Stimulated activated CD8-positive, alpha-beta memory T cell treated with anti-CD3 and anti-CD28 coated beads, Interleukin-2, amount 100 ng/mL, for 48 hours (primary cell): ENCODE measurements at places on chromosomes 3 and 15.

DNA sequence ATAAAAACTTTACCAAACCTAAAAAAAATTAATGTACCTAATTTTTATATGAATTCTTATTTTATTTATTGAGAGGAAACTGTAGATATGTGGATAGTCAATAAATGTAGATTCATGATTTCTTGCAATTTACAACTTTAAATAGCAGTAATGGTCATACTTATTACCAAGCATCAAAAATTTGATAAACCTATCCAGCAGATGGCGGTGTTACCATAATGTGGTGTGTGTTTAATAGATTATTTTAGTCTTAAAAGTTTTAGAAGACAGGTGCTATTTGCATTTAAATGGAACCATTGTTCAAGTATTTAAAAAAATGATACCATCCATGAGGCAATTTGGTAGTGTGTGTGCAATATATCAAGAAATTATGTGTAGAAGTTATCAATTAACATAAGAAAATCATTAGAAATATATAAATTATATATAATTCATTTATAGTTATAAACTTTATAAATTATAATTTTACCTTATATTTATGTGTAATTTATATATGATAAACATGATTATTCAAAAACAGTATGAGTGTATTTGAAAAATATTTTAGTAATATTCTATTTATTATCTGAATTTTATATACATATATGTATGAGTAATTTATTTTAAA is 176.0 kb upstream of the BCHE start:
- DNase-seq = no peak

DNA sequence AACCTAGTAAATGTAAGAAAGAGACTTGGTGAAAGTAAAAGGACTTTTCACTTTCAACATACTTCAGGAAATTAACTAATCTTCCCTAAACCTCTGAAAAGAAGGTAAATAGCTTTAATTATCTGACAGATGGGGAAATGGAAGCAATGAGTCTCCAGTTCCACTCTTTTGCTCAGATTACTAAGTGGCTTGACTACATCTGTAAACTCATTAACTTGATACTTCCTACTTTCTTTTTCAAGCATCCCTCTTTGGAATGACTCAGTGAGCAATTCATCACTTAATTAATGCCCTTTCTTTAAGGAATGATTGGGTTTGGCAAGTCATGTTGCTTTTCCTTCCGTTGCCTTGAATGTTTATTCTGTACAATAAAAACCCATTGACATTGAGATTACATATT is 234.2 kb downstream of the GRM7 start:
- DNase-seq = no peak

DNA sequence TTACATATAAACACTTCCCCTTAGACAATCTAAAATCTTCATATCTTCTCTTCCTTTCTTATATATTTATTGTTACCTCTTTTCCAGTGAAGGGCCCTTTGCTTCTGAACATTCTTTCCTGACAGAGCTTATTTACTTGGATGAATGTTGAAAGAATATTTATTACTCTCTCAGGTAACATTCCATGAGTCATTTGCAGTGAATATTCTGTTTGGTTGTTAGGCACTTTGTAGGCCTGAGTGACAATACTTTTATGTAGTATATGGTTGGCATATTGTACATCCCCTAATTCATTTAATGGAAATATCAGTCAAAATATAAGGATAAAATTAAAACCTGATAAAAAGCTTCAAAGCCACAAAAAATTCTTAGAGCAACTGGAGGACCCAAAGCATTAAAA is 260.9 kb upstream of the KCNMB2 start:
- DNase-seq = no peak

DNA sequence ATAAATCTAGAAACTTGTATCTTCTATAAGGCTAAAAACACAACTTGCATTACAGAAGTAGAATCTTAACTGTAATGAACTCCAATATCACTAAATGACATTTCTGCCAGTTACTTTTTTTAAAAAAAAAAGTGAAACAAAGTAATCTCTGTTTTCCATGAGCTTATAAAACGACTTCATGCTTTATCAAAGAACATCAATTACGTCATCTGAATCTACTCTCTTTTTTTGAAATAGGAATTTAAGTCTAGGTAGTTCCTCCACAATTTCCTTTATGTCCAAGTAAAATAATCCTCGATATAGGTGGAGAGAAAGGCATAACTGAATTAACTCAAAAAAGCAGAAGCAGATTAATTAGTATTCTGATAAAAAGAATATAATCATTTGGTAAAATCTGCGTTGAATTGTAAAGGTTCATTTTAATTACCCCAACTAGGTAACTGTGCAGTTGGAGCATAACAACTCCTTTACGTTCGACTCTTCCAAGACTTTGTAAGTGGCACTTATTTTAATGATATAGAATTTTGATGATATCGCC is 1.4 kb downstream of the UACA start:
- no peak for DNase-seq

DNA sequence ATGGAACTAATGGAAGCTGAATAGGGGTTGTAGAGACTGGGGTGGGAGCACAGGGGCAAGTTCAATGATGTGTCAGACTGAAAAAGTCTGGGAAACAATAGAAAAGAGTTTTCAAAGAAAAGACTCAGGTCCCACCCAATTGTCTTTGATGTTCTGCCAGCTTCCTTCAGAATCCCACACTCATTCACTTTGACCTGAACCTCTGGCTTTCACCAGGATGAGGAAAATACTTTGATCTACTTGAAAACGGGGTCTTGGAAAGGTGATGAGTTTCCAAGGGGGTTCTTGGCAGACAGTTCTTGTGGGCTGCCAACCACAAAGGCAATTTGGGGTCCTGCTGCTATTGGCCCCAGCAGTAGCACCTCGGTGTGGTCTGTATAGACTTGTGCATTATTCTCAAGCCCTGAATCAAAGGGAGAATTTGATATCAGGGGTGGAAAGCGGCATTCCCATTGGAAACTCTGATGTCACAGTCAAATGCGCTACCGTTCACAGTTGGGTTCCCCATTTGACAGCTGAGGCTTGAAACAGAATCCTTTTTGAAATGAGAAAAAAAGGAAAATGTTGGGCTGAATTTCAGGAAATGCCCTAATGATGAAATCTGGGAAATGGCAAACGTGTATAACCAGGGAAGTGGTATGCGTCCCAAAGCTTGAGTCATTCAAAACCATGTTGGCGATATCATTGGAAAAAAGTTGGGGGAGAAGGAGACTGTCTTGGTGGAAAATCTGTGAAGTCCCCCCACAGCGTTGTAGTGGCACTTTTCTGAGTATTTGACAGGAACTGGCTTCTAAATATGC is 229.2 kb upstream of the LRTM1 start:
- no peak for DNase-seq

- DNase-seq = no peak
Observed at GRCh38 chr15:68449389-68449788, 17.4 kb upstream of the ITGA11 start.

DNA sequence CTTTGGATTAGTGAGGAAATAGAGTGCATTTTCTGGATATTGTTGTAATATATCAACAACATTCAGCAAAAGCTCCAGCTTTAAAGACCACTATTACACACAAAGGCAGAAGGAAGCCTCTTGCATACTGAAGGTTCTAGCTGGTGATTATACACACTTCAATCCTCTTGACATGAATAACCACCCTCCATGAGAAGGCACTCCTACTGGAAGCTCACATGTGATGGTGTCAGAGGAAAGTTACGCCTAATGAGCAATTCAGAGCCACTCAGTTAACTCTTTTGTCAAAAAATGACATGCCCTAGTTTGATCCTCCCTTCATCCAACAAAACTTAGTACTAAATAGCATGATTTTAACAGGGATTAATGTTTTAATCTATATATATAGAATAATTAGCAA is 124.6 kb upstream of the LYSMD4 start:
- no peak for DNase-seq

GRCh38 chr15:66630801-66631351 is 65.1 kb upstream of the LCTL start:
- DNase-seq = no peak

DNA sequence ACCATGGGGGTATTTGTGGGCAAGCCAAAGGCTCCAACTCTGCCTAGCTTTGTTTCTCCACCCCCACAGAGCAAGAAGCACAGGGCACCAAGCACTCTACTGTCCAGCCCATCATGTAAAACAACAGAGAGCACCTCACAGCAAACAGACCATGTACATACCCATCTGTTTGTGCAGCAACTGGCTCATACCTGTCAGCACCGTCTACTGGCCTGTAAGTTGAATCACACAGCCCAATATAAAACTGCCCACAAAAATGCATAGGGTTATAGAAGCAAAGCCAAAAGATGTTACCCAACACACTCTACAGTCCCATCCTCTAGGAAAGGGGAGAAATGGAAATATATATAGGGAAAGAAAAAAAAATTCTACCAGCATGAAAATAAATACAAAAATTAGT is 139.7 kb upstream of the CPNE4 start:
- DNase-seq = no peak

- no peak for DNase-seq
Observed at GRCh38 chr3:153080778-153081240, 81.2 kb upstream of the RAP2B start.

DNA sequence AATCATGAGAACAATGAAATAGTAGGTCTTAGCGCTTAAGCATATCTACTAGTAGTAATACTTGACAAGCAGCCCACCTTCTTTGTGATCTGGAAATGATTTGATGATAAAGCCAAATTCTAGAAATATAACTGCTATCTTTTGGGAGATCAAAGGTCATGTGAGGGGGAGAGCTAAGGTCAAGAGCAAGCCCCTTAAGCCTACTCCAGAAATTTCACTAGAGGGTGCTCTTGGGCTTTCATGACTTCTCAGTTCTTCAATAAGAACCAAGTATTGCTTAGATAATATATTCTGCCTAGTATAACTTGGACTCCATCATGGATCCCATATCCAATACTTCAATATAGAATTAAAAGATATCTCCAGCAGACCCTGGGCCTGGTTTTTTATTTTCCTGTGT is 319.6 kb downstream of the ZBTB20 start:
- DNase-seq = no peak

DNA sequence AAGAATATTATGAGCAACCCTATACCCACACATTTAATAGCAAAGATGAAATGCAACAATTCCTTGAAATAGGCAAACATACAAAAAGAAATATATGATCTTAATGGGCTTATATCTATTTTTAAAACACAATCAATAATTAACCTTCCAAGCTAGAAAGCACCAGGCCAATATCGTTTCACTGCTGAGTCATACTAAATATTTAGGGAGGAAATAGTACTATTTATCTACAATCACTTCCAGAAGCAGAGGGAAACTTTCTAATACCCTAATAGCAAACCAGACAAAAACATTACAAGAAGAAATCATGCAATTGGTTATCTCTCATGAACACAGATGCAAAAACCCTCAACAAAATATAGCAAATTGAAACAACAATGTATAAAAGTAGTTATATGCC is 207.8 kb downstream of the MTHFS start:
- no peak for DNase-seq

GRCh38 chr15:63382966-63383710 is 1.5 kb upstream of the CA12 start:
- DNase-seq = no peak

GRCh38 chr15:54990793-54991192 is 205.9 kb downstream of the RSL24D1 start:
- DNase-seq = no peak

DNA sequence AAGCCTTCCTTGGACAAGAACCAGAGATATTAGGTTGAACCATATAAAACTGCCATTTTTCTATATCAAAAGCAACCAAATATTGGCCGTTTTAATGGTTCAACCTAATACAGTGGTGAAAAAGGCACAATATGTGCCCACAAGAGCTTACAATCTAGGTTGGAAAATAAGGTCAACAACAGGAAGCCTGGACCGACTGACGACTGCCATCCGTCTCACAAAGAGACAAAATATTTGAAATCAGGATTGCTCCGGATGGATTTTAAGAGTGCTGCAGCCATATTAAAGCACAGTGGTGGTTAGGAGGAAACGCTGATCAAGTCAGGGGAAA is 1.4 kb downstream of the AHSG start:
- no peak for DNase-seq

- DNase-seq = no peak
Observed at GRCh38 chr15:73617913-73618312, 15.3 kb downstream of the NPTN start.

- no peak for DNase-seq
Observed at GRCh38 chr15:97114900-97115760, 784.6 kb downstream of the NR2F2 start.

DNA sequence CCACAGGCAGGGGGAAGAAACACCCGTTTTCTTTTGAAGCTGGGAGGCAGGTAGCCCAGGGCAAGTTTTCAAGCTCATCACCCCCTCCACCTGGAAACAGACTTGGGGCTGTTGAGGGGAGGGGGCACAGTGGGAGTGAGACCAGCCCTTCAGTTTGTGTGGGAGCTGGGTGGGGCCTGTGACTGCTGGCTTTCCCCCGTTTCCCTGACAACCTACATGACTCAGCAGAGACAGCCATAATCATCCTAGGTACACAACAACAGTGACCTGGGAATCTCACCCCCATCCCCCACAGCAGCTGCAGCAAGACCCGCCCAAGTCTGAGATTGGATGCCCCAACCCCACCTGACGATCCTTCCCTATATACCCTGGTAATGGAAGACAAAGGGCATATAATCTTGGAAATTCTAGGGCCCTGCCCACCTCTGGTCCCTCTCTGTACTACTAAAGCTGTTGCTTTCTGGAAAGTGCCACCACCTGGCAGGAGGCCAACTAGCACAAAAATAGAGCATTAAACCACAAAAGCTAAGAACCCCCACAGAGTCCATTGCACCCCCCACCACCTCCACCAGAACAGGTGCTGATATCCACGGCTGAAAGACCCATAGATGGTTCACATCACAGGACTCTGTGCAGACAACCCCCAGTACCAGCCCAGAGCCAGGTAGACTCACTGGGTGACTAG is 422.2 kb upstream of the SGO1 start:
- no peak for DNase-seq

GRCh38 chr3:45170096-45170495 is 23.9 kb upstream of the CDCP1 start:
- DNase-seq = no peak

DNA sequence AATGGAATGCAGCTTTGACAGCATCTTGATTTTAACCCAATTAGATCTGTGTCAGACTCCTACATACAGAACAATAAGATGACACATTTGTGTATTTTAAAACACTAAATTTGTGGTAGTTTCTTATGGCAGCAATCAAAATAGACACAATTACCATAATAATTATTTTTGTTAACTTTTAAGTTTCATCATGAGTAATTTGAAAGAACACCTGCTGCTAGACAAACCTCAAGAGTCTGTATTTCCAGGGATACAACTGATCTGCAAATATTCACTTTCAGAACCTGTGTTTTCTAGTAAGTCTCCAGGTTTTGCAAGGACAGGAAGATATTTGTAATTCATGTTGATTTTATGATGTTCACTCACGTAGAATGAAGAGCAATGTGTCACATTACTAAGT is 736.8 kb downstream of the DIPK2A start:
- DNase-seq = no peak

DNA sequence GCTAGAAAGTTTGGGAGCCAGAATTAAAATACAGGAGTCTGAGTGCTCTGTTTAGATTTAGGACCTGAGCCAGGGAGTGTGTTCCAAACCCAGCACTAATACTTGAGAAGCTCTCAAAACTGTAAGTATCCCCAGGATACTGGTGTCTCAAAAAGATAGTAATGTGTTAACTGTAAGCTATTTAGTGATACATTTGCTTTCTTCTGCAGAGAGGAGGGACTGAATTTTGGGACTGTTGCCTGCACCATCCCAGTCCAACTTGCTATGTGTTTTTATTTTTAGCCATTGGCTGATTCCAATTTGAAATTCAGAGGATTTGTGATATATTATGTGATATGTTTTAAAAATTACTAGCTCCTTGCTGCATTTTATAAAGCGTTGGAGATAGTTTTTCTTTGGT is 31.5 kb downstream of the UBE2E1 start:
- DNase-seq = no peak

- no peak for DNase-seq
Observed at GRCh38 chr3:194941360-194941955, 255.8 kb downstream of the FAM43A start.
